ENCODE measurements at places on chromosomes 11 and 22.

DNA sequence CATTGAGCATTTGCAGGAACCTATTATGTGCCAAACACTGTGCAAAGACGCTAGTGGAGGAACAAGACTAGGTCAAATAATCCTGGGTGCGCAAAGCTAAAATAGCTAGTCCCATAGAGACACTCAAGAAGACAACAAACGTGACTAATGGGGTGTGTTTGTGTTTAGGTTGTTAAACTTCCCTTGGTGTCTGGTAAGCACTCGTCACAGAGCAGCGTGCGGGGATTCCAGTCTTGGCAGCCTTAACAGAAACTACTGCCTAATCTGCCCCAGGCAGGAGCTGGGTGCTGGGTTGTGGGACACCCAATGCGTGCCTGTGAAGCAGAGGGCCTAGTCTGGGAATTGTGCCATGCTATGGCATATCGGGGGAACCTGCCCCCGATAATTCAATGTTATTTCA lies 10.8 kb upstream of the CALCB start:
- no peak for DNase-seq

GRCh38 chr11:117557361-117557760 lies 229.7 kb downstream of the CEP164 start:
- no peak for DNase-seq

DNA sequence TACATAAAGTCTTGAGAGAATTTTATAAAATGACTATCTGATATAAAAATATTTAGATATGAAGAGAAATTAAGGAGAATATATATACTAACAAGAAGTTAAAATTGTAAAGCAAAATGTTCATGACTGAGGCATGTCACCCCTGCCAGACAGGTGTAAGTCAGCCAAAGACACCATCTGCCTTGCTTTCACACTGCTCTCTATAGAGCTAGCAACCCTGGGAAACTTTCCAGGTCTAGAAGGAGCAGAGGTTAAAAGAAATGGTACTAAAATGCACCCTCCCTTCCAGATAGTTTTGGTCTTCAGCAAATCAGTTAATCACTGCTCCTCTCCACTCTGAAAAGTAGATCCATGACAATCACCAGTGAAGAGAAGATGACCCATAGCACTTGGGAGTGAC lies 16.5 kb downstream of the PPP2R1B start:
- DNase-seq: no peak

- DNase-seq: no peak
Observed at GRCh38 chr11:61080986-61081590, 21.2 kb upstream of the CD5 start.

- no peak for DNase-seq
Observed at GRCh38 chr11:33454264-33454663, 197.1 kb downstream of the HIPK3 start.

DNA sequence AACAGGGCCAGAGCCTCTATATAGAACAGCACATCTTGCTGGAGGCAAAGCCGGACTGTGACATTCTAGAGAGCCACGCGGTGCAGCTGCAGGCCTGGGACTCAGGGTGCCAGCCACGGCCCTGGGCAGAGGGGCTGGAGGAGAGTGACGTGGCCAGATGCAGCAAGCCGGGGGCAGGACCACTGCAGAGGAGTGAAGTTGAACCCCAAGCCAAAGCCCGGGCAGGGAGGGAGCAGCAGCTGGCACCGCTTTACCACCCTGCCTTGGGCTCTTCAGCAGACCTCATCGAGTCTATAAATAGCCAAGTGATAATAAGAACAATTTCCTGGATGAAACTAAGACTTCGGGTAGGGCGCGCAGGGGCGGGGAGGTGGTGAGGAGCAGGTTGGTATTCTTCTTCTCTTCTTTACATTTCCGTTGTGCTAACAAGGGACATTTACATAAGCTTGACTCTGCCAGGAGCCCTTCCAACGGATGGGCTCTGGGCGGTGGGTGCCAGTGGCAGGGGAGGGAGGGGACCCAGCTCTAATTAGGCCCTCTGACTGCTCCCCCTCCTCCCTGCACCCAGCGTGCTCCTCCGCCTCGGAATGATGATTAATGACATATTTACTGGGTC lies 110.2 kb downstream of the ST3GAL4 start:
- DNase-seq: no peak

- DNase-seq: no peak
Observed at GRCh38 chr11:28054821-28055220, 53.1 kb downstream of the KIF18A start.

- DNase-seq: no peak
Observed at GRCh38 chr11:35515224-35515623, 10.2 kb downstream of the PAMR1 start.

DNA sequence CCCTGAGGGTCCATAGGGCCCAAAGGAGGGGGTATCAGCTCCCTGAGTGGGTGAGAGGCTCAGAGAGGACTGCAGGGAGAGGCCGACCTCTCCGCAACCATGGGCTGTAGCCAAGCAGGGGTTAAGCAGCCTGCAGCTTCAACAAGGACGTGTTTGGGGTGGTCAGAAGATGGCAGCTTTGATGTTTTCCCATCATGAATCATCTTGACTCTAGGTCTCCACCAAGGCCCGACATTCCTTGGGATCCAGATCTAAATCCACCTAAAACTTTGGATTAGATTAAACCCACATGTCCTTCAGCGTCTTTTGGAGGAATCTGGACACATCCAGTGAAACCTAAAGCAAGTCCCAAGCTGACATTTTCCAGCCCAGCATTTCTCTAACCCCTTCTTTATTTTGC lies 19.8 kb downstream of the FBLN1 start:
- no peak for DNase-seq

GRCh38 chr11:67213178-67213621 lies 53.1 kb upstream of the GRK2 start:
- no peak for DNase-seq
